ENCODE measurements at places on chromosomes 1 and 21.

DNA sequence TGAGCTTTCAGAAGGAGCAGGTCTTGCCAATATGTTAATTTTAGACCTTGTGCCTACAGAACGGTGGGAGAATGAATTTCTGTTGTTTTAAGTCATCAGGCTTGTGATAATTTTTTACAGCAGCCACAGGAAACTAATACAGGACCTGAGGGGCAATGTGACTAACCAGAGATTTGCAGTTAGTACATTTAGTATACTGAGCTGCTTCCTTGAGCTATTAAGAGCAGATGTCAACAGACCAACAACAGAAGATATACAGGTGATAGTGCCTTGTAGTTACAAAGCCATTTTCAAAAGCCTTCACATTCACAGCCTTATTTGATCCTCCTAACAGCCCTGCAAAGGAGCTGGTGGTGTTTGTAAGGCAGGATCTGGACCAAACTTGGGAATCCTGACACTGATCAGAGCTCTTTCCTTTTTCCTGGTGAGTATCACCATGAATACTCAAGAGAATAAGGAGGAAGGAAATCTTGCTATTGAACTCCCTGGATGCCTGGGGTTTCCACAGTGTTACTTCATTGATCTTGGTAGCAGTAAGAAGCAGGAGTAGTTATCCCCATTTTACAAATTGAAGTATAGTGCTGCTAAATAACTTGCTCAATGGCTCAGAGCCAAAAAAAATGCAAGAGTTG is 4.7 kb upstream of the SLAMF1 start:
- no peak for DNase-seq

GRCh38 chr1:229377429-229377828 is 34.6 kb upstream of the CCSAP start:
- no peak for DNase-seq

DNA sequence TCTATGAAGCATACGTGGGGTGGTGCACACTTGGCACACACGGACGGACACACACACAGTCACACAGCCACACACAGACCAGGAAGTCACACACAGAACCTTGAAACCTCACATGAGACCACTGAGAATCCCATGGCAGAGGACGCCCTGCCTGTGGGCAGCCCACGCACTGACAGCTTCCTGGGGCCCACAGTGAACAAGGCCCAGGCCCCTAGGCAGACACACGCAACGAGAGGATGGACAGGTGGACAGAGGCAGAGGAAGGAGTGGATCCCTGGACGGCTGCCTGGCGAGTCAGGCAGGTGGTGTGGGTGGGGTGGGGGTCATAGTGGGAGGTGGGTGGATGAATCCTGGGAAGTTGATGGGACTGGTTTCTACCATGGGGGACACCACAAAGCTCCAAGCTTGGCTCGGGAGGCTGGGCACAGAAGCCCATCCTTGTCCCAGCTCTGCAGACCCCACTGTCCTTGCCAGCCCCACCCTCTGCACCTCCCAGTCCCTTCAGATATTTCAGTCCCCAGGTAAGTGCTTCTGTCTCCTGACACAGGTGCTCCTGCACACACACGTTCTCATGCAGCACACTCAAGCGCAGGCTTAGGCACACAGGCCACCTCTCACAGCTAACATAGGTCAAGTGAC is 49.1 kb downstream of the WNT9A start:
- DNase-seq: no peak

GRCh38 chr21:34536820-34537219 is 24.8 kb upstream of the KCNE1 start:
- no peak for DNase-seq

GRCh38 chr1:32345289-32345827 is 9.3 kb upstream of the MARCKSL1 start:
- no peak for DNase-seq

DNA sequence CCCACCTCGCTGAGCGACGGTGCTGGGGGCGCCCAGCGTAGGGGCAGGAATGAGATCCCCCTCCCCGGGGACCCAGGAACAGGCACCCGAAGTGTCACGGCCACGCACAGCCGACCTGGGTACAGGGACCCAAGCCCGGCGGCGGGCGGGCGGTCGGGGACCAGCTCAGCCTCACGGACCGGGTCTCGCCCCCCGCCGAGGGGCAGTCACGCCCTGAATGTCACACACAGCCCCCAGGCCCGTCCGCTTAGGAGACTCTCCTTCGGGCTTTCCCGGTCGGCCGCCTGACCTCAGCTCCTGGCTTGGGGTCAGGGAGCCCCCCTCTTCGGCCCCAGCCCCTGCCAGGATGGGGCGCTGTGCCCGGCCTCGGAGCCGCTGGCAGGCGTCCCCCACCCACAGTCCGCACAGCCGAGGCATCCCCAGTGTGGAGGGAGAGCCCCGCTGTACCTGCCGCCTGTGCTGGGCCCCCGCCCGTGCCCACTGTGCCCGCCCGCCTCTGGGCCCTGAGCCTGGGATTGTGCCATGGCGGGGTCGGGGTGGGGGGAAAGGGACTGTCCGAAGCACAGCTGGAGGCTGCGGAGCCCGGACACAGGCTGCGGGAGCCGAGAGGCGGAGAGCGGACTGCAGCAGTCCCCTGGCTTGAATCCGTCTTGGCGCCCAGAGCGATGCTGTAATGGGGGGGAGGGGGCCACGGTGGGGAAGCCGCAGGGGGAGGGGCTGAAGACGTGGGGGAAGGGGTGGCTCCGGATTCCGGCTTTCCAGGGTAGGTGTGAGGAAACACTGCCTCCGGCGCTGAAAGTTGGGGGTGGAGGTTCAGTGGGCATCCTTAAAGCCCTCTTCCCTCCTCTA is 627 bp upstream of the DLGAP3 start:
- no peak for DNase-seq

DNA sequence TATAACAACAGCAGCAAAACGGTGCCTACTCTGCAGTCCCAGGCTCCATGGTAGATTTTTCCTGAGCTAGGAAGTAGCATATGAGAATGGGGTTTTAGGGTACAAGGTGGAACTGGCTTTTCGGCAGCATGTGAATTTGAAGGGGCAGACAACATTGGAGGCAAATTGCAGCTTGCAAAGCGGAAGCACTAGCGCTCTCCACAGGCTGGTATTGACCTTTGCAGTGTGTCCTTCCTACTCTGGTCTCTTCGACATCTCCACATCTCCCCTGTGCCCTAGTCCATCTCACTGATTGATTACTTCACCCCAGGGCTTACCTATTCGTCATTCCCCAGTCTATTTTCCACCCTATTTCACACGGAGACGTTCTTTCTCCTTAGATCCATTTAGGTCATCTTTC is 13.0 kb downstream of the IGSF21 start:
- DNase-seq: no peak

DNA sequence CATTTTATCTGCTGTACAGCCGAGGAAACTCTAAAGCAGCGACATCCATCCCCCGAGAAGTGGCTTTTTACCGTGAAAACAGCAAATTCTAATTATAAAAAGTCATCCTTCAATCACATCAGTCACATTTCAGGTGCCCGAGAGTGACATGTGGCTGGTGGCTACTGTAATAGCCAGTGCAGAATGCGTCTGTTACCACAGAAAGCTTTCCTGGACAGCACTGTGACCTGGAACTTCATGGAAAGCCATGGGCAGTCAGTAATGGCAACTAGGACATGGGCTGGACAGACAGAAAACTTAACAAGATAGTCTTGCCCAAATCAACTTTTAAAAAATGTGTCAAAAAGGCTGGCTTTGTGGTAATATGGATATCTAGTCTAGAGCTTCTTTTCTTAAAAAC is 106.6 kb downstream of the BCAR3 start:
- no peak for DNase-seq

- DNase-seq: no peak
Measured at GRCh38 chr21:33914188-33914587, 1.4 kb downstream of the ATP5PO start.

- no peak for DNase-seq
Measured at GRCh38 chr1:41274752-41275545, 32.8 kb upstream of the SCMH1 start.

- no peak for DNase-seq
Measured at GRCh38 chr1:188017921-188018320, 1189.2 kb downstream of the PLA2G4A start.

DNA sequence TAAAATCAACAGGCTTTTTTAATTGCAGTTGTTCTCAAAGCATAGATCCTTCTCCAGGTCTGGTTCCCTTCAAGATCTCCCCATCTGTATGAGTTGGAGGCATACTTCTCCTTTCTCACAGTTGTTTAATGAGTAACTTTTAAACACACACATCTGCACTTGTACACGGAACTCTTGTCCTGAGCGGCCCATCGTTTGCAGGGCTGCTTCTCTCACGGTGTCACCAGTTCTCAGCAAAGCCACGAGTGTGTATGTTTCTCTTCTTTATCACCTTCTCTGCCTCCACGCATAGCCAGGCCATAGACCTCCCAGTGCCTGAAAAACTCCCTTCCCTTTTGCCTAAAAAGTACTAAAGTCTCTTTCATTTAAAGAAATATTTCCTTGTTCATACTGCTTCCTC is 68.7 kb upstream of the ROR1 start:
- no peak for DNase-seq

Measured in NCI-H1105 (cell line).